ENCODE measurements at places on chromosomes 4 and X.

DNA sequence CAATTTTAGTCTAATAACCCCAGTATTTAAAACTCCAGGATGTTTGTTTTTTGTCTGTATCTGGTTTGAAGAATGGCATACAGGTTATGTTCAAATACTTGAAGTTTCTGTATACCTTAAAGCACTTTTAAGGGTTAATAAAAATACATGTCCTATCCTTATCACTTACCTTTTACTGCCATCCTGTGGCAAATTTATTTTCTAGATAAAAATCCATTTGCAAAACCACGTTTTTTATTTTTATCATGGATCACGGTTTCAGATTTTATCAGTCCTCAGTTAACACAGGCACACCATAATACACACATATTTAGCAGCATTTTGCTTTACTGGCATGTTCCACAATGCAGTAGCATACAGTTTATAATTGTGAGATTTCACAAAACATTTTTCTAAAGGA, 113.3 kb upstream of the H2AZ1 start:
- DNase-seq, result no peak

- no peak for DNase-seq
Observed at GRCh38 chr4:19969492-19969891, 282.2 kb upstream of the SLIT2 start.

GRCh38 chrX:75989806-75990590, 182.9 kb upstream of the PBDC1 start:
- no peak for DNase-seq

- no peak for DNase-seq
Observed at GRCh38 chrX:99421796-99422195, 988.3 kb downstream of the PCDH19 start.

GRCh38 chrX:8960957-8961468, 72.9 kb downstream of the FAM9B start:
- DNase-seq, result no peak

- DNase-seq, result no peak
Observed at GRCh38 chrX:115940348-115940747, 230.2 kb upstream of the AGTR2 start.

DNA sequence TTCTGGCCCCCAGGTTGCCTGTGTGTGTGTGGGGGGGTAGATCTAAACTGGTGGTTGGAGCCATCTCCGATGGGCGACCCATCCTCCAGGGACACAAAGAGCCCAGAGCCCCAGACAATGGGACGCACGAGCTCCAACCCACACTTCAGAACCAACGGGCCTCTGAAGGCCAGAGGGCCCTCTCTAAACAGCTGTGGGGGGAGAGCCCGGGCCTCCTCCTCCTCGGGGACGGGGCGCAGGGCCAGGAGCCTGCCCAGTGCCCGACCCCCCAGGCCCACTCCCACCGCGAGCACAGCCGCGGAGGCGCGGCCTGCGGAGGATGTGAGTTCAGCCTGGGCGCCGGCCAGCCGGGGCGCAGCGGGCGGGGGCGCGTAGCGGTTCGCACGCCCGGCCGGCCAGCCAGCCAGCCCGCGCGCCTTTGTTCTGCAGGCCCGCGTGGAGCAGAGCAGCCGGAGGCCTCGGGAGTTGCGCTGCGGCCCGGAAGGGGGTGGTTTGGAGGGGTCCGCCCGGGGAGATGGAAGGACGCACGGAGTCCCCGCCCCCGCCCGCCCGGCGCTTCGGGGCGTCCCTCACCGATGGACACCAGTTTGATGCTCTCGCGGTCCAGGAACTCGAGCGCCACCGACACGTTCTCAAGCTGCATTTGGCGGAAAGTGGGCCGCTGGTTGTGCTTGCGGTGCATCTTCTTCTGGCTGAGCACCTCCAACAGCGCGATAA, 4.0 kb downstream of the FLNA start:
- DNase-seq, result no peak

- no peak for DNase-seq
Observed at GRCh38 chrX:109672239-109672638, 47.3 kb upstream of the KCNE5 start.

DNA sequence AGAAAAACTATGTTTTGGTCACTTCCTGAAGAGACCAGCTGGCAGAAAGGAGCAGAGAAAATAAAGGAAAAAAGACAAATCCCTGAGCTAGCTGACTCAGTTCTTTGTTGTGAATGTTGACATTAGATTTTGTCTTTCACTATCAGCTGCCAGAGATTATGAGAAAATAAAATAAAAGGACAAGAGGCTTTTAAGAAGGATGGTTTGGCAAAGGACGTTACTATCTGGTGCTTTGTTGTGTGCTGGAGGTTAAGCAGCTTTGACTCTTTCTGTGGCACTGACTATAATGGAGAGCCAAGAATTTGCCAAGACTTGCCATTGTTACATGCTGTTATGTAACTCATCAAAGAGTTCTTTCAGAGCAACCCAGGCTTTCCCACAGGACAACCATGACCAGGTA, 12.1 kb downstream of the ASB5 start:
- DNase-seq, result no peak

DNA sequence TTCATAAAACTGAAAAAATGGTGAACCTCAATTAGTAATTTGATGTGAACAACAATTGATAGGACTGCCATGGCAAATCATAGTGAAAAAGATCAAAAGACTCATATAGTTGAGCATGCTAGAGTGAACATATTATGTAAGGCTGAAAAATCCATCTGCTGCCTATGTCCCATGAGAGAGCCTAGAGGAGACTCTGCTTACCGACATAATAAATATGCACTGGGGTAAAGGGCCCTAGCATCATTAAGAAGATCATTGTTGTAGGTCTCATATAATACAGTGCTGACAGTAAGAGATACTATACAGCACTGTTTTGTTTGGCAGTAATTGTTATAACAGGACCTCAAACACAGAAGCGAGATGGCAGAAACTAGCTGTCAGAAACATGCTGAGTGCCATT, 229.0 kb downstream of the PABPC4L start:
- no peak for DNase-seq

DNA sequence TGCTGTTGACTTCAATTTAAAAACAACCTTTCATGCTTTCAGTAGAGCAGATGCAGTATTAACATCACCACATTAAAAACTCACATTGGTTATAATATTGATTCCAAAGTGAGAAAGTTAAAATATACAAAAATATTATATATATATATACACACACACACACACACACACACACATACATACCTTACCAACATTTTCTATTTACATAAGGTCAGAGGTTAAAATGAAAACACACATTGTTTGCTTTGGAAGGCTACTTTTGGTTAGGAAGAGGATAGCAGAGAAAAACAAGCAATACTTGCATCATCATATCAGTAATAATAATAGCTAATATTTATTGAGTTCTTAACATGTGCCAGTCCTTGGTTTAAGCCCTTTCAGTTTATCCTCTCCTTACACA, 226.5 kb downstream of the PPP4R3C start:
- no peak for DNase-seq

DNA sequence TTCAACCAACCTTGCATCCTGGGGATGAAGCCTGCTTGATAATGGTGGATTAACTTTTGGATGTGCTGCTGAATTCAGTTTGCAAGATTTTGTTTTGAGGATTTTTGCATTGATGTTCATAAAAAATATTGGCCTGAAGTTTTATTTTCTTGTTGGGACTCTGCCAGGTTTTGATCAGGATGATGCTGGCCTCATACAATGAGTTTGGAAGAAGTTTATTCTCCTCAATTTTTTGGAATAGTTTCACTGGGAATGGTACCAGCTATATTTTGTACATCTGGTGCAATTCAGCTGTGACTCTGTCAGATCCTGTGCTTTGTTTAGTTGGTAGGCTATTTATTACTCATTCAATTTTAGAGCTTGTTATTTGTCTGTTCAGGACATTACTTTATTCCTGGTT, 340.3 kb upstream of the TRAM1L1 start:
- no peak for DNase-seq

GRCh38 chr4:152581536-152582160, 45.8 kb upstream of the FBXW7 start:
- DNase-seq, result no peak

- DNase-seq, result no peak
Observed at GRCh38 chr4:184401397-184402171, 72.8 kb downstream of the IRF2 start.
